ENCODE measurements at places on chromosomes 2 and 18.

DNA sequence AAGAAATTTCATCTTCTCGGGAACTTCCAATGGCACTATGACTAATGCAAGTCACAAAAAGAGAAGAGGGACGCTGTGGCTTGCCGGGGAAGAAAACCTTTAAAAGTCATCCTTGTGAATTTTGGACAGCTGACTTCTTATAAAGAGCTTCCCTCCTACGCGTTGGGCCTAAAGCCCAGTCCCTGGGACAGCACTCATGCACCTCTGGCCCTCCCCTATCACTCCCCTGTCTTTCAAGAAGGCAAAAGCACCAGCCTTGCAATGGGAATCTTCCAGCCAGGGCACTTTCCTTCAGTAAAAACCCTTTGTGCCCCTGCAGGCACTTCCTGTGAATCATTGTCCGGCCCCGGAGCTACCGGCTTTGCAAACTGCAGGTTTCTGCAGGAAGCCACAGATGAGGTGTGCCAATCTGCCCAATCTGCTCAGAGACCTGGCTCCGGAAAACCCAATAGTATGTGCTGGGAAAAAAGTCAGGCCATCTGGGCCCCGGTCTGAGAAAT is 7.1 kb downstream of the MREG start:
- DNase-seq: no peak

DNA sequence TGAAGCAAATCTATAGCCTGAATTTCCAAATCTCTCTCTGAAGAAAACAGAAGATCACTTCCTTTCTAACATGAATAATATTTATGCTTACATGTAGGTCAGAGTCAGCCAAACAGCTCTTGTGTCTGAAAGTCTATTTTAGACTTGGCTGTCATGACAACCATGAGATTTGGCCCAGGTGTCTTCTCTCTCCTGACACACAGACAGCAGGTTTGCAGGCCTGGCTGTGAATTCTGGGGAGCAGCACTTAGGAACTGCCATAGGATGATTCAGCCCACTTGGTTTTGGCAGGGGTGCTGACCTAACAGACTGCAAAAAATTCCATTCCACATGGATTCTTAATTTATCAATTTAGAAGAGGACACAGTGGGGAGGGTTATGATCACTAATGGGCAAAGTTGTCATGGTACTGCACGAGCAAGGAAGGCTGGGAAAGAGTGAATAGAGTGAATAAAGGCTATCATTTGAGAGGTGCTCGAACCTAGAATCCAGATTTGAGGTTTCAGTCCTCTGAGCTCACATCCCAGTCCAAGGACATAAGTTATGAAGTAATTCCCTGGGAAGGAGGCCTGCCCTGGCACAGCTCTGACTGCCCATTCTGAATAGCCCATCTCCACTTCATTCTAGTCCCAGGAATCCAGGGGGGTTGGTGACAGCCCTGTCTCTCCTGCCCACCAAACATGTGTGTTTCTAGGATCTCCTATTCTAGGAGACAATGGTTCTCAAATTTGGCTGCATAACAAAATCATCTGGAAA is 453.9 kb upstream of the TRIB2 start:
- peak; percentile 46 for DNase-seq

- DNase-seq: peak; percentile 26
These were observed 14.9 kb downstream of the ELMOD3 start for GRCh38 chr2:85369500-85369899.

- no peak for DNase-seq
These were observed 134.7 kb upstream of the MGAT5 start for GRCh38 chr2:134119117-134119712.

GRCh38 chr2:188199716-188200128 is 92.0 kb upstream of the GULP1 start:
- DNase-seq: no peak

DNA sequence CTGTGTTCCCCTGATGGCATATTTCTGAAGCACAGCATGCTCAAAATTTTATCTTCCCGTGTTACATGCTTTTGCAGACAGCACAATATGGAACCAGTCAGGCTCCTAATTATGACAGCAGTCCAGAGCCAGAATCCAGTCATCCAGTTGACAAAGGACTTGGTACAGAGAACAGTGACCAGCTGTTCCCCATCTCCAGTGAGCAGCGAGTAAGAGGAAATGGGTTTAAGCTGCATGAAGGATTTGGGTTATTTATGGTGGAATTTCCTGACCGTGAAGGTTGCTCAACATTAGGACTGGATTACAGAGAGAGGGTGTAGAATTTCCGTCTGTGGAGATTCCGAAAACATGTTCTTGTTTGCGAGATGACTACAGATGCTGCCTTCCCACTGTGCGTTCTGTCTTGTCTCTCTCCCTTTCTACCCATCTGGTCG is 24.4 kb downstream of the SGPP2 start:
- no peak for DNase-seq

GRCh38 chr2:191715471-191715870 is 37.5 kb downstream of the NABP1 start:
- DNase-seq: no peak

- DNase-seq: no peak
These were observed 392.6 kb downstream of the EIPR1 start for GRCh38 chr2:2985020-2985419.

DNA sequence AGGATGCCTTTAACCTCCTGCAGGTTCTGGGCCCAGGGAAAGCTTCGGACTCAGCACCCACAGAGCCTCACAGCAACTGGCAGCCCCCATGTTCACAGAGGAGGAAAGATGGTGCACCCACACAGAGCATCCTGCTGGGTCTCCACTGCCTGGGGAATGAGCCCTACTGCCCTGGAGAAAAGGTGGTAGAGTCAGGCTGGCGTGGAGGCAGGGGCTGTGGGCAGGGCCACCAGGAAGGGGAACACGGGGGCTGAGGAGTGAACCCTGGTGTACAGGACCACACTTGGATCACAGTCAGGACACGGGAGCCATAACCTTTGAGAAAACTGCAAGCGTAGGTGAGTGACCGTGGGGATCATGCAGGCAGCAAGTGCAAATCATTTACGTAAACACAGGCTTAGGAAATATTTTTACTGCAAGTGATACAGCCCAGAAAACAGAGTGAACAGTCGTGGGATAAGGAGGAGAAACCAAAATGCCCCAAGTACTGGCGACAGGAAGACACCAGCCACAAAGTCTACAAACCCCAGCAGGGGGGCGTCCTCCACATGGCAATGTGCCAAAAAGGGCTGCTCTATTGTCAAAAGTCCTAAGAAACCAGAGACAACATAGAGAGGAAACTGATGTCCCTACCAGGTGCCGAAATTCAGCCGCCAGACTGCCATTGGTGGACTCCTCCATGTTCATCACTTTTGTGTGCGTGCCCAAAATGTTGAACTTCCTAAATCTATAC is 27.6 kb downstream of the STAT1 start:
- no peak for DNase-seq

DNA sequence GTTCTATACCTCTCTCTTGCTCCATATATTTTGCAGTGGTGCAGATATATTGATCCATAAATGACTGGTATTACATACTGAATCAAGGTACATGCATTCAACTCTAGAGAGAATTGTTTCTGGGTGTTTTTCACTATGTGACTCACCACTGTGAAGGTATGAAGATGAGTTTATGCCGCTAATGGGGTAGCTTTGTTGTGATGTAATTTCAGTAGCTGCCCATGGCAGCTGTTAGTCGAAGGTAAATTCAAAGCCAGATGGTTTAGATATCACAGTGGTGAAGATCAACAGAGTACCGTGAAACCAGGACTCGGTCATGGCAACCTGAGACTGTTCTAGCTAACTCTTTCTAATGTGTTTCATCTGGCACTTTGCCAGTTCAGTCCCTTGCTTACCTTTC is 50.4 kb downstream of the PKP4 start:
- no peak for DNase-seq

DNA sequence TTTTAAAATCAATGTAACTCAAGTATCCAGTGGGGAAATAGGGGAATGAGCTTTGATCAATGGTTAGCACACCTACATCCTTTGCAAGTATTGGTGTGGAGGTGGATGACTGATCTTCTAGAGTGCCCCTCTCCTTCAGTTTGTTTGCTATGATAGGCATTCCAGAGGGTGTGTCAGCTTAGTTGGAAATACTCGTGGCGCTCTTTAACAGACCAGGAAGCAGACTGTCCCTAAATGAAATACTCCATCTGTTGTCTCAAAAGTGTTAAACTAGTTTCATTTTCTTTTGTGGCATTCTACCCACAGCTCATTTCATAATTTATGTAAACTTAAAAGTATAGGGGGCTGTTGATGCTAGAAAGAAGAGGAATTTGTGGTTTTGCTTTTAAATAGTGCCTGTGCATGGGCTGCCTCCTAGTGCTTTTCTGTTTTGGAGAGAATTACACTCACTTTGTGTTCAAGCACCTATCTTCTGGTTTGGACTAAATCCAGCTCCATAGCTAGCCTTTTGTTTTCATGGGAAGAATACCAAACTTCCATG is 66.2 kb downstream of the STAT1 start:
- no peak for DNase-seq

- DNase-seq: no peak
These were observed 219.3 kb downstream of the NEDD4L start for GRCh38 chr18:58263055-58263957.

- no peak for DNase-seq
These were observed 63.0 kb upstream of the UXS1 start for GRCh38 chr2:106257135-106257534.

- no peak for DNase-seq
These were observed 65.2 kb downstream of the PLCL1 start for GRCh38 chr2:197869501-197870111.

- no peak for DNase-seq
These were observed 12.1 kb downstream of the COPS9 start for GRCh38 chr2:240123821-240124650.

- DNase-seq: no peak
These were observed 10.5 kb downstream of the VIT start for GRCh38 chr2:36707050-36707449.

DNA sequence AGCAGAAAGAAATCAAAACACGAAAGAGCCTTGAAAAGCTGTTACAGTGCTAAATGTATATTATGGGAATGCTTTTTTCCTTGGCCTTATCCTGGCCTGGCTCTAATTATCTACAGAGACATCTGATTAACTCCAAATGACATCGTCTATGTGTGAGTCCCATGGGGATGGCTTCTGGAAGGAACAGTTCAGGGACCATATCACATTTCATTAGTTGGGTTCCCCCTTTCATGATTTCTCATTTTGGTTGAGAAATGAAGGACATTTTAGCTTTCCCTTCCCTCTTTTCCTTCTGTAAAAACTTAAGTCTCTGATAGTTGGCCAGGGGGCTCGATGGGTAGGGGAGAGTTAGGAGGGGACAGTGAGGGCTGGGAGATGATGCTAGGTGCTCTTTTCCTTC is 116.7 kb downstream of the PRKCE start:
- no peak for DNase-seq

DNA sequence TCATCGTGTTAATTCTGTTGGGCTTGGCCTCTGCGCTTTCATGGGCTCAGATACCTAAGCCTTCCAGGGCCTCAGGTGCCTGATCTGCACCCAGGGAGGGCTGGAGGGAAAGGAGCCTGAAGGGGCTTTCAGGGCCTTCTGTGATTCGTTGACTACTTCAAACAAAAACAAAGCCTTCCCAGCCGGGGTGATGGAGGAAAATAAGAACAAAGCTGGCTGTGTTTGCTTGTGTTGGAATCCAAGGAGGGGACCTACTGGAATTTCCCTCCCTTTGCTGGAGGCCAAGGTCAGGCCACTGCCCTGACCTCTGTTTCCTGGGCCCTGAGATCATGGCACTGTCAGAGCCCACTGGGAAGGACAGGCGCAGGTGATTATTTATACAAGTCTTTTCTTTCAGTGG is 135.3 kb downstream of the KLHL29 start:
- no peak for DNase-seq

DNA sequence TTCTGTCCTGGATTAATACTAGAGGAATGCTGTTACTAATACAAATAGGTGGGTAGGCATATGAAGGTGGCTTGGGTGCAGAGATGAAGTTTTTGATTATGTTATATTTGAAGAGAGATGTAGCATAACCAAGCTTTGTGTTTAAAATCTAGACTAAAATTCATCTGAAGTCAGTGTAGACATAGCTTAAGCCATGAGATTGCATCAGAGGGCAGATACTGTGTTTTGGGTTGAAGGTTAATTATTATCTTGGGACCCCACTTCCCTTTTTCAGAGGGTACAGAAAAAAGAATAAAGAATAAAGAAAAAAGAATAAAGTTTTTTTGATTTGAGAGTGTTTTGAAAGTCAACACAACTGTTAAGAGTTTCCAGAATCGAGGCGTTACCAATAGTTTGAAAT is 13.0 kb downstream of the PPM1B start:
- DNase-seq: no peak

DNA sequence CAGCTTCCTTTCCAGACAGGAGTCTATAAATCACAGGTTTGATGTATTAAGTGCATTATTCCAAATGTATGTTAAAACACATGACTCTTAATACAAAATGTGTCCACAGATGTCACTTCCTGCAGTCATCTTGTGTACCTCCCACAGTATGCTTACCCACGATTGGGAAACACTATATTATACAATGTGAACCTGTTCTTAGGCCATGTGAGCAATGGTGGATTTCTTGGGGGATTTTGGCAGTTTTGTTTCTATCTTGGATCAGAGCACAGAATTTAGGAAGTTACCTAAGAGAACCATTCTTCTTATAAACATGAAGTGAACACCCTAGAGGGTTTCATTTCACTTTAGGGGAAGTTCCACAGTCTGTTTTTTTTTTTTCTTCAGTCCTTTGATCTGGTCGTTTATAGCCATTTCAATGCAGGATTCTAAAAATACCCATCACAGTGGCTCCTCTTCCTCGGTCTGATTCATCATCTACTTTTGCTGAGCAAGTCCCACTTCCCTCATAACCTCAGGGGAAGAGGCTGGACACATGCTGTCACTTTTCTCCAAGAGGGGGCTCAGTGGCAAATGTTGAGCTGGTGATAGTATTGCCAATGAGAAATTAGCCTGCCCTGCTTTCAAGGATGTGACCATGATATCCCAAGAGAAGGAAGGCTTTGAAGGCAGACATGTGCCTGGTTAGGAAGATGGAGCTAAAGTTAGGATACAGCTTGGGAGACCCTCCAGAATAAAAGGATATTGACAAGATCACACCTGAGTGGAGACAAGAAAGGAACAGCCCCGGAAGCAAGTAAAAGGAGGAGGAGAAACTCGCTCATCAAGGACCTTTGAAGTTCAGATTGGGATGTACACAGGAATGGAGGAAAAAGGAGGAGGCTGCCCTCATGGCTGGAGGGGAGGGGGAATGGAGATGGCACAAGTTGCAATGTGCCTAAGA is 22.6 kb downstream of the PLEK start:
- no peak for DNase-seq

DNA sequence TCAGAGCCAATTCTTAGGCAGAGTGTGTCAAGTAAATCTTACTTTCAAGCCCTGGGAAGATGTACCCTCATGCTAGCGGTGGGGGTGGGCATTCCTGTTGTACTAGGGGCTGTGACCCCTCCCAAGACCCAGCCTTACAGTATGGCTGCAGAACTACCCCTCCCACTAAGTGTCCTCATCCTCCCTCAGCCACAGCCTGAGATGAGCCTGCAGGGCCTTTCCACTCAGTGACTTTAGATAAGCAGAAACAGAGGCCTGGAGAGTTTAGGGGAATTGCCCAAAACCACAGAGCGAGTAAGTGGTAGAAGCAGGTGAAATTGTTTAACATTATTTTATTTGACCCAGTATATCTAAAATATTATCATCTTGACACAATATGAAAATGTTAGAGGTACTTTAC is 36.6 kb downstream of the TTC32 start:
- no peak for DNase-seq

Data from NCI-H510A treated with DMSO at 0.1 percent for 48 hours (cell line).